COR-L47 (cell line): ENCODE measurements at places on chromosomes 3 and 15.

DNA sequence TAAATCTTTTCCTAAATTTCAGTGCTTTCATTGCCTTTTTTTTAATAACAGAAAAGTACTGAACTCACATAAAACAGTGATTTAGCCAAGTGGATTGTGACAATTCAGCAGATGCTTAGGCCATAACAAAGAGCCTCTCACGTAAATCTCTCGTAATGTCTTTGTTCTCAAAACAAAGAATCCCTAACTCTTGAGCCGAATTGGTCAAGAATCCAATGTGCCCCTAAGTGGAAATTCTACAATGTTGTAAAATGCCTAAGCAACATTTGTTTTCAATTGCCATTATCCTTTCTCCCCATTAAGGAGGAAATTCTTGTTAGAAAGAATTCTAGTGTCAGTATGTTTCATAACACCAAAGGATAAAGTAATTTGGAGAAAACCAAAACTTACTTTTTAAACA, 235.7 kb upstream of the THBS1 start:
- no peak for DNase-seq

DNA sequence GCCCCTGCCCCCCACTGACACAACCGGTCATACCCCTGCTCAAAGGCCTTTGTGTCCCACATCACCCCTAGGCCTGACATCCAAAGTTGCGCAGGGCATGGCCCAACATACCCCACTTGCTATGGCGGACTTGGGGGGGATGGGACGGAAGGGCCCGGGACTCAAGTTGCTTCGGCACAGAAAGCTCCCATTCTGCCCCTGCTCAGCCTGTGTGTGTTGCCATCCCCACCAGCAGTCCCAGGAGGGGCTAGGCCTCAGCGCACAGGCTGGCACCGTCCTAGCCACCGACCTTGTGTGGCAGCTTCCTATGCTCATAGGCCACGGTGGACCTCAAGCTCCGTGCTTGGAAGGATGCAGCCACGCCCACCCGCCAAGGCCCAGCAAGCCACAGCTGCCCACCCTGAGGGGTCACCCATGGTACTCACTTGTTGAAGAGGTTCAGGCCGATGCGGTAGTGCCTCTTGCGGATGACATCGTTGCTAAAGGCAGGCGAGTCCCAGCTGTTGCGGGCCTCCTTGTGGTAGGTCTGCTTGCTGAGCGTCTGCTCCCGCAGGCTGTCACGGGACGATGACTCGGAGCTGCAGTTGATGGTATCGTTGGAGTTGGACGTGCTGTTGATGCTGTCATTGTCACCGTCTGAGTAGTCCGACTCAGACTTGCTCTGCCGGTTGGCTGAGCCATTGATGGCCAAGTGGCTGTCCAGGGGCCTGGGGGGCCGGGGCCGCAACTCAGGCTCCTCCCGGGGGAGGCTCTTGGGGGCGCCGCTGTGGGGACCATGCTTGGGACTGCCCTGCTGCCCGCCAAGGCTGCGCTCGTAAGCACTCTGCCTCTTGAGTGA, 93.9 kb upstream of the RPL32 start:
- DNase-seq = no peak

DNA sequence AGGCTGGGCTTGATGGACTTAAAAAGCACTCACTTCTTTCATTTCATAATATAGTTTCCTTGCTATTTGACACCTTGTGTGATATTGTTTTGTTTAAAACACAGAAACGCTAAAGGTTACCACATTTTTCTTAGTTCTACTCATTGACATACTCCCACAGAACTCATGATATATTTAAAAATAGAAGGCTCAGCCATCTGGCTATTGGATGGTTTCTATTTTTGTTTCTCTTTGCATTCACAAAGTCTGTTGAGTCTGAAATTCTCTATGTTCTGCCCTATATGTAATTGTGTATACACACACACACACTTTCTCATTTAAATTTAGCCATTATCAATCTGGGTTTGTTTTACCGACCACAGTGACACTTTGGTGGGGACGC, 128.2 kb downstream of the SOX2 start:
- no peak for DNase-seq

DNA sequence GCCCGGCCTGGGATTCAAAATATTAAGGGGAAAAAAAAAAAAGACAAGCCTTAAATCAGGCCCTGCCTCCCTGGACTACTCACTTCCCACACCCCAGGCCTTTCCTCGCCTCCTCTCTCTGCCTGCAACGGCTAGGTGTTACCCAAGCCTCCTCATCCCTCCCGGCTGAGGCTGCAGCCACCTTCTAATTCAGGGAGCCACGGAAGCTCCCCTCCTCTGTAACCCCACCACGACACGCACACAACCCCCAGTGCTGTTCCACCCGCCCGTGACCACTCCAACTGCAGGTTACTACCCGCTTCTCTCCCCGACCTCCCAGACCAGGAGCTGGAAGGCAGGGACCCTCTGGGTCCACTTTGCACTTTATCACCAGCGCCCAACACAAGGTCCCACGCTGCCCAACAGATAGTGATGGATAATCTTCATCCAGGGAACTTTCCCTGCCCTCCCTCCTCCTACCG, 936 bp downstream of the KIF7 start:
- no peak for DNase-seq

GRCh38 chr3:183082355-183082915, 16.9 kb downstream of the MCCC1 start:
- DNase-seq = no peak

DNA sequence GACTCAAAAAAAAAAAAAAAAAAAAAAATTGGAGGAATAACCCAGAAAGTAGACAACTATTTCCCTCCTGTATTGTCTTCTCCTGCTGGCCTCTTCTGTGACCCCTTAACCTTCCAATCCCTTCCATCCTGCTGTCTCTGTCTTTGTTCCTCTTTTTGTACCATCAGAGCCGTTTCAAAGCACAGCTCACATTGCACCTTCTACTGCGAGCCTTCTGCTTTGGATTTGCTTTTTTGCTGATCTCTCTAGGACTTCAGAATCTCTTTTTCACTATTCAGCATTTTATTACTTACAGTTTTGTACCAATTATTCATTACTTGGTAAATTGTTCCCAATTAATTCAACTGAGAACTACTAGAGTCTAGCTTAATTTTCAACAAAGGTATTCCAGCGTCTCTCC, 284.0 kb upstream of the TBL1XR1 start:
- DNase-seq = no peak

GRCh38 chr3:136546720-136547119, 205.5 kb downstream of the STAG1 start:
- no peak for DNase-seq

DNA sequence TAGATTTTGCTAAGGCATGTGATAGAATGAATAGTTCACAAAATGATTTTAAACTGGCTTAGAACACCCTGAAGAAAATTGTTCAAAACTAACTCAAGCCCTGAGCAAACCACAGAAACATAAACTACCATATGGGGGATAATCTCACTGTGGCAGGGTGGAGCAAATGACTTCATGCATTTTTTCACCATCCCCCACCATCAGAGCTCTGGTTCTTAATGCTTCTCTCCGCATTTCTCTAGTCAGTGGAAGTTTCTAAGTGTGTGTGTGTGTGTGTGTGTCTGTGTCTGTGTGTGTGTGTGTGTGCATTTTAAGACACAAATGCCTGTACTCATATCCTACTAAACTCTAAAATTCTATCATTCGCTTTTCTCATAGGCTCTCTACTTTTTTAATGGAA, 107.1 kb upstream of the PHLDB2 start:
- no peak for DNase-seq

DNA sequence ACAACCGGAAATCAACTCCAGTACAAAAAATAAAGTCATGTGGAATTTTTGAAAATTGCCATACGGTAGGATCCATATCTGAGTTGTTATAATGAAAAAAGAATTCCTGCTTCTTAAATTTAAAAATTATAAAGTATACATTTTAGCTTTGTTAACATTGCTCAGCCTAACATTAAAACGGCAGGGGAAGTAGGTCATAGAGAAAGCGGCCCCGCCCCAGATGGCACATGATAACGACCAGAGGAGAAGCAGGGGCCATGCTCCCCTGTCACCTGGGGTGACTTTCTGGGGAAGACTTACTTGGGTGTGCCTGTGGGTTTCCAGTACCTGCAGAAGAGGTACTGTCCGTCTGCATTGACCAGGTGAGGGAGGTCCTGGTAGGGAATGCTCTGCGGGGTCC, 921 bp downstream of the MGLL start:
- no peak for DNase-seq

GRCh38 chr15:101635944-101636727, 16.0 kb downstream of the TM2D3 start:
- no peak for DNase-seq

GRCh38 chr3:193827040-193827669, 234.1 kb downstream of the OPA1 start:
- no peak for DNase-seq

GRCh38 chr3:65664931-65665330, 373.8 kb downstream of the MAGI1 start:
- no peak for DNase-seq

- DNase-seq = no peak
Observed at GRCh38 chr15:59349680-59350420, 22.8 kb downstream of the MYO1E start.

DNA sequence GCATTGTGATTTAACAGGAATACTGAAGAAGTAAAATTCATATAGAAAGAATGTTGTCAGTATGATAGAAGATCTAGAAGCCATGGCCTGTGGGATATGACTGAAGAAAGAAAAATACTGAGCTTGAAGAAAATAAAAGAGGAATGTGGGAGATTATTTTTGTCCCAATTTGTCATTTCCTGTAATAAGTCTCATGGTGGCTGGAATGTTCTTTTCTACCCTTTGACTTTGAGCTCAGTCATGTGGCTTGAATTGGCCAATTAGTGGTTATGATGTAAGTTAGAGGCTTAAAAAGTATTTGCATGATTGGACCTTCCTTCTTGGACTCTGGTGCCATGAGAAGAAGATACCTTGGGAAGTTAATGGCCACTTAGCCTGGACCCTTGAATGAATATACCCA, 14.1 kb downstream of the APH1B start:
- no peak for DNase-seq

GRCh38 chr3:145448436-145448835, 712.5 kb downstream of the PLOD2 start:
- DNase-seq = no peak

DNA sequence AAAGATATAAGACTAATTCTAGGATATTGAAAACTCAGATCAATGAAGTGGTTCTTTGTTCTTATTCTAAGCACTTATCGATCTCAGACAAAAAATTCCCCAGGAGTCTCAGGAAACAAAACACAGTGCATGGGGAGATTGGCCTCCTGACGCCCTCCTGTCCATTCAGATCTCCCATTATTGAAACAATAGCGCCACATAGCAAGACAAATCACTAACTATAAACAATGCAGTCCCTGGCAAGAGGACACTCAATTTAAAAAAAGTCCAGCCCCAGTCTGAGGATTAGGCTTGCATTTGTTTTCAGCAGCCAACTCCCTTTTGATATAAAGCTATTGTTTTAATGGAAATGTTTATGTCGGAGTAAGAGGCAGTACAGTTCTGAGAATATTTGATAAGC, 528.2 kb downstream of the GABRG3 start:
- DNase-seq = no peak

- DNase-seq = no peak
Observed at GRCh38 chr3:72185549-72186399, 400.8 kb upstream of the PROK2 start.
